ENCODE measurements at places on chromosomes 1 and 21. TPM values are rescaled to one million over a fixed set of nuclear protein-coding genes. Genes with fewer than 3 reads are reported as not detected.

DNA sequence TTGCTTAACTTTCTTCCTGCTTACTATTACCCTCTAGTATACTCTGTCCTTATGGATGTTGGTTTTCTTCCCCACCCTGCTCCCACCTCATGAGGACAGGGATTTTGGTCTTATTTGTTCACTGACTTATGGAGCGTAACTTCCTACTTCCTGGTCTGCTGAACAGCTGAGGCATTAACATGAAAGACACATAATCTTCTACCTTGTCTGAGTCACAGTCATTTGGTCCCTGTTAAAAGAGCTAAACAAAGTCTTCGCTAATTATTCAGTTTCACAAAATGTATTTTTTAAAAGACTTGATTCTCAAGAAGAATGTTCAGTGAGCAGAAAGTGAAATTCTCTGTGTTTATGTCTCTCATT lies 18.5 kb downstream of the RNASEL start:
- H3K4me1 ChIP-seq, result peaks cover 1% of the 10 kb centered on the region
- H3K27me3 ChIP-seq, result no peaks in the 10 kb centered on the region
- H3K4me3 ChIP-seq, result no peak overlapping the region
- no peak overlapping the region for H3K27ac ChIP-seq
- H3K36me3 ChIP-seq, result no peaks in the 10 kb centered on the region

DNA sequence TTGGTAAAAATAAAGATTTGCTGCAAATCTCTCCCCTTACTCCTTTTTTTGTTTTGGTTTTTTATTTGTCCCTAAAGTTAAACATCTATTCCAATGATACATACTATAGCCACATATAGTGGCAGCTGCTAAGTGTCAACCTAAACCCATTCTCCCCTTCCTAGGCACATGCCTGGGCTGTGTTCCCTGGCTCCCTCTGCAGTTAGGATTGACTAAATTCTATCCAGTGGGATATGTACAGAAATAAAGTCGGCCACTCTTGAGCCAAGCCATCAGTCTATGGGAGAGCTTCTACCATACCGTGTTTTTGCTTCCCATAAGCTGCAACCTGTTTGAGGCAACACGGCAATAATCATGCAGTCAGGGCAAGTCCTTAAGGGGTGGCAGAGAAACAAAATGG lies 23.6 kb downstream of the MCOLN3 start:
- H3K36me3 ChIP-seq, result no peaks in the 10 kb centered on the region
- no peak overlapping the region for H3K4me3 ChIP-seq
- no peak overlapping the region for H3K27ac ChIP-seq
- peaks cover 12% of the 10 kb centered on the region for H3K27me3 ChIP-seq
- no peak for DNase-seq

JAM2 gene
- 7.2 TPM for total RNA-seq

GRCh38 chr1:230195199-230195598 lies 128.2 kb downstream of the GALNT2 start:
- H3K36me3 ChIP-seq, result no peaks in the 10 kb centered on the region
- H3K4me3 ChIP-seq, result no peak overlapping the region
- no peak overlapping the region for H3K27ac ChIP-seq
- no peaks in the 10 kb centered on the region for H3K27me3 ChIP-seq
- DNase-seq, result no peak

- H3K27me3 ChIP-seq, result no peaks in the 10 kb centered on the region
- peaks cover 24% of the 10 kb centered on the region for H3K4me1 ChIP-seq
- no peak overlapping the region for H3K4me3 ChIP-seq
- no peak for DNase-seq
These were observed 33.2 kb downstream of the KIRREL1 start for GRCh38 chr1:158026651-158027050.

PTCH2 gene
- total RNA-seq, result 0.89 TPM

DNA sequence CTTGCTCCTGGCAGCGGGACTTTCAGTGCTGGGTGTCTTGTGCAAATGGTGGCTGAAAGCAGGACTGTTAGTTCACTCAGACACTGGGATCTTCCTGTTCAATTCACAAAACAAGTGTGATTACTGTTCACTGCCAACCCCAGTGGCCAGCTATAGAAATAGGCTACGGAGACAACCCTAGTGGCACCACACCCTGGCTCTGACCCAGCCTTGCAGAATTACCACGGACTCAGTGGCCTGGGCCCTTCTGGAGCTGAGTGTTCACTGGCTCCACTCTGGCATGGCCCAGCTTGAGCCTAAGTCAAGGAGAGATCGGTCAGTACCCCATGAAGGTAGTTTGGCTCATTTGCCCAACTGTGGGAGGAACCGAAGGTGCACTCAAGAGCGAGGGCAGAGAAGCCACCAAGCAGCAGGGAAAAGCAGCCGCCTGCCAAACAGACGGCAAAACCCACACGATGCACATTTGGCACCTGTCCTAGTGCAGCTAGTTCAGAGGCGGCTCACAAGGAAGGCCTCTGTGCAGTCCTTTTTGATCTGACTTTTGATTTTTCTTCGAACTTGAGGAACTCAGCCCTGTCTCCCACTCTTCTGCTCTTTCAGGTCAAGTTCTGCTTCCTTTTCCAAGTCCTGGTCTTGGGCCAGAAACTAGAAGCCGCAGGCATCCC lies 5.9 kb downstream of the KIAA2013 start:
- DNase-seq, result peak; percentile 38
- H3K4me3 ChIP-seq, result no peak overlapping the region
- H3K27me3 ChIP-seq, result no peaks in the 10 kb centered on the region
- no peak overlapping the region for H3K27ac ChIP-seq

KMO gene
- 0.07 TPM for total RNA-seq

DNA sequence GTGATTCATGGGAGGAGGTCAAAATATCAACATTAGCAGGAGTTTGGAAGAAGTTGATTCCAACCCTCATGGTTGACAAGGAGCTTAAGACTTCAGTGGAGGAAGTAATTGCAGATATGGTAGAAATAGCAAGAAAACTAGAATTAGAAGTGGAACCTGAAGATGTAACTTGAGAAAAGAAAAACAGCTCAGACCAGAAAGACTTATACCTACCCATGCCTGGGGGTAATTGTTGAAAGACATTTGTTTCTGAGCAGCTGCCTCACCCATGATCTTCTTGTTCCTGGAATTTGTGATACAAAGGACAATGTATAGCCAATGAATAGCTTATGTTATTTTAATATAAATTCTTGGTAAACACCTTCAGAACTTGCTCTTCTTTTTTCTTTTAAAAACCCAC lies 128.6 kb downstream of the LRIG2 start:
- no peak overlapping the region for H3K27ac ChIP-seq
- H3K36me3 ChIP-seq, result no peaks in the 10 kb centered on the region
- DNase-seq, result no peak
- peaks cover 2% of the 10 kb centered on the region for H3K27me3 ChIP-seq
- no peak overlapping the region for H3K4me3 ChIP-seq

PCSK9 gene
- total RNA-seq, result 0.53 TPM

- no peak overlapping the region for H3K27ac ChIP-seq
- H3K4me3 ChIP-seq, result no peak overlapping the region
- DNase-seq, result no peak
- no peaks in the 10 kb centered on the region for H3K27me3 ChIP-seq
- H3K4me1 ChIP-seq, result peaks cover 16% of the 10 kb centered on the region
- no peaks in the 10 kb centered on the region for H3K36me3 ChIP-seq
These were observed 15.4 kb downstream of the KIF17 start for GRCh38 chr1:20702416-20702815.

GRCh38 chr1:3181956-3182355 lies 113.0 kb downstream of the PRDM16 start:
- H3K36me3 ChIP-seq, result no peaks in the 10 kb centered on the region
- H3K4me3 ChIP-seq, result no peak overlapping the region
- H3K27me3 ChIP-seq, result no peaks in the 10 kb centered on the region
